CD4-positive, alpha-beta T cell treated with Interleukin-17A for 4 hours (primary cell): ENCODE measurements at places on chromosomes 6 and 20.

GRCh38 chr6:139600919-139601475, 226.5 kb upstream of the CITED2 start:
- DNase-seq = no peak

GRCh38 chr6:139290787-139291311, 949 bp downstream of the TXLNB start:
- peak; percentile 17 for DNase-seq

DNA sequence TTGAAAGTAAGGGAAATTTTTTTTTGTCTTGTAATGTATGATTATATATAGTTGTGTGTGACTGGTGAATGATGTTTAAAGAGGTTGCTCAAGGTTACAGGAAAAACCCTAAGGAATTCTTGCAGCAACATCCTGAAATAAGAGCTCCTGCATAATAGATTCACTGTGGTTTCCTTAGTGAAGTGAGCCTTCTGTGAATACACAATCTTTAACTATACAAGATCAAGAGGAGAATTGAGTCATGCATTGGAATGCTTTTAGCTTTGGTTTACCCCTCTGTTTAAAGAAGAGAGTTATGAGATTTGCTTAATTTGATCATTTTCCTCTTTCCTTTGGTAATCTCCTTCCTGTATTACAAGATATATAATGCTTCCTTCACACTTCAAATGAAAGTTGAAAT, 141.6 kb upstream of the EYA4 start:
- no peak for DNase-seq

GRCh38 chr20:8967641-8968245, 101.1 kb upstream of the PLCB4 start:
- DNase-seq = no peak

DNA sequence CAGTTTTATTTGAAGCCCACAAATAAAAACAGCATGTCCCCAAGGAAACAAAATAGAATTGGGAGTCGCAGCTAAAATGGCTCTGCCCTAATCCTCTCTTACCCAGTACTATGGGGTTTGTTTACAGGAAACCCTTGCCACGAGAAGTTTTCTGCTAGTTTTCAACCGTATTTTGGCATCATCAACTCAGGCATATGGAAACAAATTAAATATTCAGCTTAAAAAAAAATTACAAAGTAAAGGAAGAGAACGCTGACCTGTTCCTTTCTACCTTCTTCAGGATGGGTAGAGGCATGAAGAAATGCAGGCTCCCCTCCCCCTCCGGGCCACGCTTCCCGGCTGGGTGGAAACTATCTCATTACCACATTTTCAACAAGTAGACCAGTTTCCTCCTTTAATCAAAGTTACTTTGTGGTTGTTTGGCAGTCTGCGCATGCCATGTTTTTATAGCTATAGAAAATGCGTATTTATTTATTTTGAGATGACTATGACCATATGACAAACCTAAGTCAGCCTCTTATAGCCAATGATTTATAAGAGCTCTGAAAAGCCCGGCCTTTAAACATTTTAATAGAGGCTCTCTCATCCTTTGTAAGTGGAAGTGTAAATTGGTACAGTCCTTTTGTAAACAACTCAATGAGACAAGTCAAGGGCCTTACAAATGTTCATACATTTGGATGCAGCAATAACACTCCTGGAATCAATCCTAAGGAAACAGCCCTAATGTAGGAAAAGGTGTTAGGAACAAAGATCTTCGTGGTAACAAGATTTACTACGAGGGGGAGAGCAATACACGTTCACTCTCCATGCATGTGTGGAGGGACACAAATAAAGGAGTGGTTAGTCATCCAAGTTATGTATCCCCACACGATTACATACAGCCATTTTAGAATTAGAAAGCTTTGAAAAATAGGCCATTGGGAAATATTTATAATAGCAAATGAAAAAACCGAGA, 16.1 kb upstream of the ZNF217 start:
- DNase-seq = peak; percentile 87

DNA sequence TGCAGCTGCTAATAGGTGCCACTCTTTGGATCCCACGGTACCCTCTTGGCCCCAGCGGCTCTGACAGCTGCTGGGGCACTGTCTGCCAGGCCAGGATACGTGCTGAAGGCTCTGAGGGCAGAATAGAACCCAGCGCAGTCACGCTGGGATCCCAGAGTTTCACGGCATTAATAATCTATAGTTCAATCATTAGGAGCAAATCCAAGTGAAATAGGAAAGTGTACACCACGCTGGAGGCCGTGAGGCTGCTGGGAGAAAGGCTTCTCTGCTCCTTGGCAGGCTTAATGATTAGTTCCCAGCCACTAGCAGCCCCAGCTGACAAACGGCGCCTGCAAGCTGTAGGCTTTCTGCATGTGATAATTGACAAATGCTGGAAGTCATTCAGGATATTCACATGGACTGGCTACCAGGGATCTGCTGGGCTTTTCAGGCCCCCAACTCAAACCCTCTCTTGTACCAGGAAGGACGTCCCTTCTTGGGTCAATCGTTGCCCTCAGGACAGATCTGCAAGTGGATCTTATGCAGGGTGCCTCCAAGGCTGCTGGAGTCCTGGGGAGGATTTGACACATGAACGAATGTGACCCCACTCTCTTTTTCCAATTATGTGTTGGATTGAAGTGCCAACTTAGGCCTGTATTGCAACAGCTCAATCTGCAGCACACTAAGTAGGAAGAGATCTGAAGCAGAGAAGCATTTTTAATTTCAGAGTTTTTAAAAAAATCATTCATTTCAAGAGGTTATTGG, 50.1 kb upstream of the INSM1 start:
- DNase-seq = no peak

GRCh38 chr6:33758815-33759216, 12.1 kb upstream of the IP6K3 start:
- no peak for DNase-seq

DNA sequence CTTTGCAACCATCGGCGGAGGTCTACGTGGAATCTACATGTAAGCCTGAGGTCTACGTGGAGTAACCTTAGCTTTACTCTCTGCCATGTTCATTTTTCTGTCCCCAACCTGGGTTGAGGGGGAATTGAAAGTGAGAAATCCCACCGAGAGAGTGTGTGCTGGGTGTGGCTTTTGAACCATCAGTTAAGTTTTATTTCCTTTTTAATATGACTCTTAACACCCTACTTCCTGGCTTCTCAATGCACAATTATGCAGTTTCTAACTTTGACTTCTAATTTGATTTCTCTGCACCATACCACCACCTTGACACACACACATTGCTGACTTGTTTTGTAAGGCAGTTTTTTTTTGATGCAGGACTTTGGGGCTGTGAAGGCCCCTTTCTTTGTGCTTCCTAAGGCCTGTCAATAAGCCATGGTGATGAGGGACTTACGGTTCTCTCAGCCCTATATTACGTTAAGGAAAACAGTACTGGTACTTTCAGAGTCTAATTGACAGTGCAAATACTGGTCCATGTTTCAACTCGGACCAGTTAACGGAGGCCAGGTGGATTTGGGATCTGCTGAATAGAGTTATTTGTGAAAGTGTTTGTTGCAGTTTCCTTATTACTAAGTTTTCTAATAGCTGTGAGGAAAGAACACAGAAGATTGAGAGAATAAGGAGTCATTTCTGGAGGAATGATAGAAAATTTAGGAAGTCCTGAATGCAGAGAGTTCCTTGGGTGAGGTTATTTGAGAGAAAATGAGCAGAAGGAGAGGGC, 206.5 kb downstream of the JARID2 start:
- DNase-seq = no peak

- no peak for DNase-seq
Measured at GRCh38 chr6:130216620-130217019, 6.1 kb downstream of the SAMD3 start.

- DNase-seq = no peak
Measured at GRCh38 chr6:137305691-137306090, 86.5 kb upstream of the IFNGR1 start.

DNA sequence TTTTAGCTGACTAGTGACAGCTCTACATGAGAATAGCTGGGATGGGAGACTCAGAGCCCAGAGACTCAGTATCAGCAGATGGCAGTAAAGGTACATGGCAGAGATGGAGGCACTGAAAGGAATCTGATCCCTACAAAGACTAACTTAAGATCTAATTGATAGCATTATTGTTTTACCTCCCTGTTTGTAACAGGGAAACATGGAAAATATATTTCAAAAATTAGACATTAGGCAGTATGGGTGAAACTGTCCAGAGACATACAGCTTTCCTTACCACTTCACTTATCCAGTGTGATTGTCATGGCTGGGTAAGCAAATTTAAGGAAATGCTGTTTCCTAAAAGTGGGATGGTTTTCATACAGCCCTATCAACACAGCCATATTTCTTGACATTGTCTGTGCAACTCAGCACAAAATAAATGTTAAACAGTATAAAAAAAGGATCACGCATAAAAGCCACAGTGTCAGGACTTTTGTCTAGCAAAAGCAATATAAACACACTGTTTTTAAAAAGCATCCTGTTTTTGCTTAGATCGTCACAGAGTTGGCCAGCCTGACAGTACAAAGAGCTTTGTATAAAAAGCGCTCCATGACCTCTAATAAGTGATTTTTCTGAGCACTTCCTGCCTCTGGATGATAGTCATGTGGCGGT, 376.9 kb downstream of the PHF3 start:
- no peak for DNase-seq

GRCh38 chr20:17559338-17559737, 10.5 kb upstream of the DSTN start:
- no peak for DNase-seq

GRCh38 chr20:22288156-22288555, 296.2 kb downstream of the FOXA2 start:
- no peak for DNase-seq

DNA sequence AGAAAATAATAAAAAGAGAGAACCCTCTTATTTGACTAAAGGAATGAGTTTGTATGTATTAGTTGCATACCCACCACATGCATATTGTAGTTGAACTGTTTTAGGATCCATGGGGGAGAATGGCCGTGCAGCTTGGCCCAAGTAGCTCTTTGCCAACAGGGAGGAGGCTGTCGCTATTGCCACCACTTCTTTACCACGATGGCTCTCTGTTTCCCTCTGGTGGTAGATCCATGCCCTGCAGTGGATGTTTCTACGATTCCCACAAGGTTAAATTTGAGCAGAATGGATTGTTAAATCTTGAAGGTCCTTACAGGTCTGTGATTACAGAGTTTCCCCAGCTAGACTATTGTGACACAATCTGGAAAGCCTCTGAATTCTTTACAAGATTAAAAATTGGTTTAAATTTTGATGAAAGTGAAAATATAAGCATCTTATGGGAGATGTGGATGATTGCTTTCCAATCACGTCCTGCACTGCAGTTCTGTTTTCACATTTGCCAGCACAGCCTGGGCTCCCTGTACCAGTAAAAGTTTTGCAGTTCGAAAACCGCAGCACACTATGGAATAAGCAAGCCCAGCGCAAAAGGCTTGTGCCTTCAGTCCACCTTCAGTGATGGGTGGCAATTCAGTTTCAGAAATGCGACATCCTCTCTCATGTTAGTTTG, 34.4 kb upstream of the FNDC1 start:
- peak; percentile 82 for DNase-seq

DNA sequence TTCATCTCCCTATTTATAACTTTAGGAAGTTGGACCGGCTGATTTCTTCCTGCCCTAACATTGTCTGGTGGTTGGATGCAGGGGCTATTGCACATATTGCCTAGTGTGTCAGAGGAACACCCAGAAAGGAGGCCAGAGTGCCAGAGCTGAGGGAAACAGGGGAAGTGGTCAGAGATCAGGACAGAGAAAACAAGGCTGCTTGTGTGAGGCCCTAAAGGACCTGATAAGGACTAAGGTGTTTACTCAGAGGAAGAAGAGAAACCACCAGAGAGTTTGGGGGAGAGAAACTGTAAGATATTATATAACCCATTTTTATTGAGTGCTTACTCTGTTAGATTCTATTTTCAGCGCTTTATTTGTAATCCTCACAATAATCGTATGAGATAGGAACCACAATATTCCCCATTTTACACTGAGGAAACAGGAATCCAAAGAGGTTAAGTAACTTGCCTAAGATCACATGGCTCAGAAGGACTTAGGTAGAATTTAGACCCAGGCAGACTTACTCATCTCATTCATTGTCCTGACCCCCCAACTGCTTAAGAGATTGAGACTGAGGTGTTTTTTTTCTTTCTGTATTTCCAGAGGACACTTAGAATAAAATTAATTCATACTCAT, 54.0 kb upstream of the REV3L start:
- DNase-seq = no peak

DNA sequence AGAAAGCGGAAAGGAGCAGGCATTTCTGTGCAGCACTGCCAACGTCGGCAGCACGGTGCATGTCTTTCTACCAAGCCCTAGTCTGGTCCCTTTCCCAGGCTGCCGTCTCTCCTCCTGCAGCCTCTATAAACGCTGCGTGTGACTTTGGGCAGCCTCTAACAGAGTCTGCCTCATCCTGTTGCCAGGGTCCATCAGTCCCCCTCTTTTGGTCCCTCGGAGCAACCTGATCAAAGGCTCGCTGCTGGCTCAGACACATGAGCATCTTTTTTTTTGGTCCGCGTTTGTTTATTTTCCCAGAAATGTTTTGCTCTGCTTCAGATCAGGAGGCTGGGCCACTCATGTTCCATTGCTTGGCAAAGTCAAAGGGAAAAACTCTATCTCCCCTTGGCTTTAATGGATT, 166.8 kb upstream of the CST7 start:
- no peak for DNase-seq

DNA sequence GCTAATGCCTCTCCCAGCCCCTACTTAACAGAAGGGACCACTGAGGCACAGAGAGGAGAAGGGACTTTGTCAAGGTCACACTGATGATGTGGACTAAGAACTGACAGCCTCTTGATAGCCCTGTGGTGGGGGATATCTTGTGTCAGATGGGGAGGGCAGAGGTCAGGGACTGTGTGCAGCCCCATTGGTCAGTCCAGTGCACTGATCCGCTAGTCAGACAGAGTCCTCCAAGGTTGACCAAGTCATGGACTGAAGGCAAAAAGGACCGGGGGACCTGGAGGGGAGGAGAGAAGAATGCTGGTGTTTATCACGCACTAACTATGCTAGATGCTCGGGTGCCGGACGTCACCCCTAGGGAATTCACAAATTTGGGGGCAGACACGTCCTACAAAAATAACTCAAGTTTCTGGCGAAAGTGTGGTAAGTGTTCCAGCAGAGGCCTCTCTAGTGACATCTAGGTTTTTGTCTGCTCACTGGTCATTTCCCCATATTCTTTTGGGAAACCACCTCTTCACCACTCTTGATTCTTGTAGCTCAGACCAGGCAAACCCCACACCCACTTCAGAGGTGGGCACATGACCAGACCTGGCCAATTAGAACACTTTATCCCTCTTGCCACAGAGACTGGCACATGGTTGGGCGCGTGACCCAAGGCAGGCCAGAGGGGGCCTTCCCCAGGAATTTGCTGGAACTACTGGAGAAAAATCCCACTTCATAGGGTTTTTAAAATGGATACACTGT, 21.0 kb downstream of the TCF15 start:
- no peak for DNase-seq

- DNase-seq = no peak
Measured at GRCh38 chr20:47349365-47350180, 6.9 kb downstream of the ZMYND8 start.

- no peak for DNase-seq
Measured at GRCh38 chr20:50412069-50412468, 98.1 kb upstream of the PTPN1 start.
